ENCODE measurements at places on chromosomes 1 and 21.
A peak's percentile ranks its signal among the peaks of the same experiment; 100 is the strongest.

- DNase-seq: peak; percentile 48
Measured at GRCh38 chr21:45979141-45979631, 2.4 kb upstream of the COL6A1 start.

DNA sequence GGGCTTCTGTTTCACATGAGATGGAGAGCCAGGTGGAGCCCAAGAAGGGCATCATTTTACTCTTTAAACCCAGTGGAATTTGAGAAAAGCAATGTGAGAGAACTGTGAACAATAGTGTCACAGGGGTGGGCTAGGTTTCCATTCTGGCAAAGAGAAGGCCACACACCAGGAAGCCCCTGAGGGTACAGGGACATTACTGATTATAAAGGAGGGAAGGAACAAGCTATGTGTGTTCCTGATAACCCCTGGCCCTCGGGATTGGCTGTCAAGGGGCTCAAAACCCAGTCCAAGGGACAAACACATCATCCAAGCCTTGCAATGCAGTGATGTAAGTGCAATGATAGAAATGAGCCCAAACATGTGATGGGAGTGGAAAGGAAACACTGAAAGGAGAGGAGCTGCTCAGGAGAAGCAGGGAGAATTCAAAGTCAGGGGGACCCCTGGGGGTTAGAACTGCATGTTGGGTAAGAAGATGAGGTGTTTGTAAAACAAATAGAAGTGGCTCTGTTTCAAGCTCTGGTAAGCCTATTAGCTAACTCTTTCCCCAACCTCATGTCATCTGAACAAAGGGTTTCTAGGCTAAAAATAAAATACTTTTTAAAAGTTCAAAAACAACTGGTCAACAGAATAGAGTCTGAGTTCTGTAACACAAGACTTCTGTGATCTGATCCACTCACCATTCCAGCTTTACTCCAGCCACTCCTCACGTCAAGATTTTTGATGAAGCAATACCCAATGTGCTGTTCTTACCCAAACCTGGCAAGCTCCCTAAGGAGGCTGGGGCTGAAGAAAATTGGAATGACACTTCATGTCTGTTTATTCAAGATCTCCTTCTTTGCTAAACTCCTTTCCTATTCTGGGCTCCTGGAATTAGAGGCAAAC is 51.1 kb upstream of the IL12RB2 start:
- no peak for DNase-seq

- peak; percentile 93 for DNase-seq
Measured at GRCh38 chr21:41777951-41778815, 11.3 kb upstream of the RIPK4 start.

- no peak for DNase-seq
Measured at GRCh38 chr21:39314143-39315027, 953 bp upstream of the BRWD1 start.

- DNase-seq: no peak
Measured at GRCh38 chr1:43913051-43913501, 20.5 kb upstream of the ARTN start.

DNA sequence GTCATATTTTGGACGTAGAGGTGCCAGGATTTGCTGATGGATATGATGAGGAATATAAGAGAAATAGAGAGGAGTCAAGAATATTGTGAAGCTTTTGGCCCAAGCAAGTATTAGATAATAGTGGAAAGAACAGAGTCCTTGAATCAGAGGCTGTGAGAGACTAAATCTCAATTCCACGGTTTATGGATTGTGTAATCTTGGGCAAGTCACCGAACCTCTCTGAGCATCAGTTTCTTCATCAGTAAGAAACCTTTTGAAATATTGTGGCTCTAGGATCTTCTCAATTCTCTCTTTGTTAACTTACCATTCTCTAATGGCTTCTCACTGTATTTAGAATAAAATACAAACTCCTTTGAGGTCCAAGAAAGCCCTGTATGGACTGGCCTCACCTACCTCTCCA is 77.6 kb downstream of the RPS6KA1 start:
- no peak for DNase-seq

DNA sequence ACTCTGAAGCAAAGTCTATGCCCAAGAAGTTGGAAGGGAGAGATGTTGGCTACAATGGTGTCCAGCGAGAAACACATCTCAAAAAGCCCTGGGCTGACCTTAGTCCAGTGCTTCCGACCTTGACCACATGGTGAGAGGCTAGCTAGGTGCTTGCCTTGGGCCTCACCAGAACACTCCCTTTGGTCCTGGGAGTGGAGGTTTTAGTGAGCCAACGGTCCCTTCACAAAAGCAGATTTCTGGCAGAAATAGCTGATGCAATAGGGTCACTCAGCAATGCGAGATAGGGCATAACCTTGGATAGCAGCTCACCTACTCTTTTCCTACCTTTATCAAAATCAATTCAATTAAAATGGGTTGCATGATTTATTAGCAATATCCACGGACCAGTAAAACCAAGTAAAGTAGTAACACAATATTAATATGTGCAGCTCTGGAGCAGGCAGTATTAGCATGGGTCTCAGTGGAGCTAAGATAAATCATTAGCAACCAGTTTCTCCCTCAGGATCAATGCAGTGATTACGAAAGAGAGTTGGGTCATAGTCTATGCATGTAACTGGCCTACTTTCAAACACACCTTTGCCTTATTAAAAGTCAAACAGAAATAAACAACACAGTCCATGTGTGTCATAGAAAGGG is 1.9 kb downstream of the SLC30A10 start:
- no peak for DNase-seq

DNA sequence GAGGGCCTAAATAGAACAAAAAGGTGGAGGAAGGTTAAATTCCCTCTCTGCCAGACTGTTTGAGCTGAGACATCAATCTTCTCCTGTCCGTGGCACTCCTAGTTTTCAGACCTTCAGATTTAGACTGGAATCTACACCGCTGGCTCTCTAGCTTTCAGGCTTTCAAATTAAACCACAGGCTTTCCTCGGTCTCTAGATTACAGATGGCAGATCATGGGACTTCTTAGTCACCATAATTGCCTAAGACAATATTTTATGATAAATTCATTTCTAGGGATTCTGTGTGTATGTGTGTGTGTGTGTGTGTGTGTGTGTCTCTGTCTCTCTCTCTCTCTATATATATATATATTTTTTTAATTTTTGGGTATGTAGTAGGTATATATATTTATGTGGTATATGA is 428.7 kb downstream of the PLA2G4A start:
- no peak for DNase-seq

DNA sequence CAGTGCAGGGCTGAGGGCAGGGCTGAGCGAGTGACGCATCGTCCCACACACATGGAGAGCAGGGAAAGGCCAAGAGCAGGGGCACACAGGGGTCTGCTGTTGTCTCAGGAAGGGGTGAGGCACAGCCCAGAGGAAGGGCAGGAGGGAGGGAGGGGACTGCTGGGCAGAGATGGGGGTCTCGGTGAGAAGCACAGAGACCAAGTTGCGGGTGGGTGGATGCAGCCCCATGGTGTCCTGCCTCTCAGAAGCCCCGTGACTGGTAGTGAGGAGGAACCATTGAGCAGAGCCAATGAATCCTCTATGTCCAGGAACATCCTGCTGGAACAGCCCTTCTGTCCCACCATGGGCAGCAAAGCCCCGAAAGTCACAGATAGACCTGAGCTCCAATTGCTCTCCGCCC is 17.8 kb downstream of the C1orf198 start:
- no peak for DNase-seq

DNA sequence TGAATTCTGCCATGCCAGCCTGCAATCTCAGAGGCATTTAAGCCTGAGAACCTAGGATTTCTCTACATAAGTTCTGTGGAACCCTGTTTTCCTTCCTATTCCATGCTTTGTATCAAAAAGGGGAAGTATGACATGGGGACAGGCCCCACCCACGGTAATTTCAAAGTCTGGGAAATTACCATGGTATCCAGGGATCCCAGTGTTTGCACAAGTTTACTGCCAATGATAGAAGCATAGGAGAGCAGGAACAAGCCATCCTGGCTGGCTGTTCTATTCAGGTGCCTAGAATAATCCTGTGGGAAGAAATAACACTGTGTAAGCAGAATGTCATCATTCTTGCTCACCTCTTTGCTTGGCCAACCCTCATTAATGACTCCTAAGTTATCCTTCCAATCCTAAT is 53.8 kb upstream of the ATP1B1 start:
- DNase-seq: no peak

DNA sequence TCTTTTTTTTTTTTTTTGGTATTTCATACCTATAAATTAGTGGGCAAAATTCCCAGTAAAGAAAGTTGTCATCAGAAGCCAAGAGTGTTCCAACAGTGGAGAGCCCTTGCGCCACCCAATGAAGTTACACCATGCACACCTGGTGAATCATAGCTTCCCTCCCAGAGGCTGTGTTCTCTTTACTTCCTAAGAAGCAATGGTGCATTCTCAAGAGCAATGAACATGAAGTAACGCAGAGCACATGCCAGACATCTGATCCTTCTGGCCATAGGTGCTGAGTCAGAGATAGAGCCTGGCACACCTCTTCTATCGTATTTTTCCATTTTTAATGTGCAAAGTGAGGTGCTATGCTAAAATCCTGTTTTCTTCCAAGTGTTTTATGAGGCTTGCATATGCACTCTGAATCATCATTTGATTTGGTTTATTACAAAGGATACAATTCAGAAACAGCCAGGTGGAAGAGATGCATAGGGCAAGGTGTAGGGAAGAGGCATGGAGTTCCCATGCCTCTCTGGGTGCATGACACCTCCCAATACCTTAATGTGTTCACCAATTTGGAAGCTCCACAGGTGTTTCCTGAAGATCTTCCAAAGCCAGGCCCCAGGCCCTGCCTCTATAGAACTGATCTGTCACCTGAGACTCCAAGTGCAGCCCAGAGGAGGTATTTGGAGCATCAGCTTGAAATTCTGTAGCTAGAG is 408.0 kb downstream of the SIPA1L2 start:
- DNase-seq: peak; percentile 20

DNA sequence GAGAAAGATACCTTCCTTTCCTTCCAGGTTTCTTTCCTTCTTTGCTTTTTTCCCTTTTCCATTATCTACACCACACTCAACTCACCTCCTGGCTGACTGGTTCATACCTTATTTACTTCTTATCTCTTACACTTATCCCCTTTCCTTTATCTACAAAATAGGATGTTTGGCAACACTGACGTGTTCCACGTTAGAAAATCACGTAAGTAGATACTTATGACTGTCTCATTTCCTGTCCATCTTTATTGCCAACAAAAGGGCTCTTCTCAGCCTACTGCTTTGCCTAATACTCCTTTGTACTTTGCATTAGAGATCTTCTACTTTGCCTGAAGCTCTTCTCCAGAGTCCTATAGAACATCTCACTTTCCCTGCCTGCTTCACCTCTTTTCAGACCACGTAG is 25.1 kb downstream of the SYNJ1 start:
- DNase-seq: no peak

GRCh38 chr21:45040739-45041138 is 33.6 kb upstream of the ADARB1 start:
- no peak for DNase-seq

GRCh38 chr1:21734526-21734925 is 48.4 kb downstream of the USP48 start:
- DNase-seq: no peak

- DNase-seq: no peak
Measured at GRCh38 chr1:222909586-222909985, 94.7 kb downstream of the DISP1 start.

GRCh38 chr21:38424305-38425019 is 73.8 kb downstream of the ERG start:
- no peak for DNase-seq

DNA sequence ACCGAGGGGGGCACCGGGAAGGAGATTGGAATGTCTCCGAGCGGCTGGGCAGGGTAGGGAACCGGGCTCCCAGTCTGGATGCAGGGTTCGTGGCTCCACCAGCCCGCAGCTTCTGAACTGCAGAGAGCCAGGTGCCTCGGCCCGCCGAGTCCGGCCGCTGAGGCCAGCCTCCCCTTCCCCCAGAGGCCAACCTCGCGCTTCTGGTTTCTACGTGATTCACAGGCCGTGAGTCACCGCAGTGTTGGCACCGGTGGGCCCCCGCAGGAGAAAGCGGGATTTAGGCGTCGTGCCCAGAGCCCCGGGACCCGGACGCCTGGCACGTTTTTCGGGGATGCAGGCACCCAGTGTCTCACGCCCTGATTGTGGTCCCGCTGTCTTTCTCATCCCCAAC is 458 bp downstream of the CRABP2 start:
- DNase-seq: no peak

DNA sequence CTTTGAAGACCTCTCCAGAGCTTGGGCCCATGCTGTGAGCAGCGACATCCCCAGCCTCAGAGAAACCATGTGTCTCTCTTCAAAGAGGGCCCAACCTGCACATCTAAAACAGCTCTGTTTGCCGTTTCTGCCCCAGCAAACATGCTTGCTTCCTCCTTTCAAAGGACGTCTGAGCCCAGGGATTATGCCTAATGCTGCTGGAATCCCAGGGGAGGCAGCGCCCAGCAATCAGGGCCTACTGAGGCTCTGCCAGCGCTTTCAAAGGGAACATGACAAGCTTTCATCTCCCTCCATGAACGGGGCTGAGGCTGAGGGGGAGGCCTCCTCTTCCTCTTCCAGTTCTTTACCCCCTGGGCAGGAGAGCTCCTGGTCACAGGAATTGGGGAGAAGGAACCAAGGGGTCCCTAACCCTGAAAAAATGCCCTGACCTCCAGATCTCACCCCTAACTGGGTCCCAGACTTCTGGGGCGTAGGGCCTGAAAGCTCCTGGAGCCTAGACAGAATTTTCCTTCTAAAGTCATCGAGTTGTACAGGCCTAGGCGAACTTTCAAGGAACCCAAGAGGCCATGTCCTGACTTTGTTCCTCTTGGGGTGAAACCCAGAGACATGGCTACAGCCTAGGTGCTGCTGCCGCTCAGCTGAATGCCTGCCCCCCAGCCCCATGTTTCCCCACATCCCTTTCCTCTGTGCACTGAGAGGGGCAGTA is 13.4 kb upstream of the ASCL5 start:
- DNase-seq: no peak

GRCh38 chr1:112337028-112337531 is 58.9 kb upstream of the CTTNBP2NL start:
- no peak for DNase-seq

- DNase-seq: no peak
Measured at GRCh38 chr1:156624814-156625435, 5.7 kb downstream of the HAPLN2 start.

DNA sequence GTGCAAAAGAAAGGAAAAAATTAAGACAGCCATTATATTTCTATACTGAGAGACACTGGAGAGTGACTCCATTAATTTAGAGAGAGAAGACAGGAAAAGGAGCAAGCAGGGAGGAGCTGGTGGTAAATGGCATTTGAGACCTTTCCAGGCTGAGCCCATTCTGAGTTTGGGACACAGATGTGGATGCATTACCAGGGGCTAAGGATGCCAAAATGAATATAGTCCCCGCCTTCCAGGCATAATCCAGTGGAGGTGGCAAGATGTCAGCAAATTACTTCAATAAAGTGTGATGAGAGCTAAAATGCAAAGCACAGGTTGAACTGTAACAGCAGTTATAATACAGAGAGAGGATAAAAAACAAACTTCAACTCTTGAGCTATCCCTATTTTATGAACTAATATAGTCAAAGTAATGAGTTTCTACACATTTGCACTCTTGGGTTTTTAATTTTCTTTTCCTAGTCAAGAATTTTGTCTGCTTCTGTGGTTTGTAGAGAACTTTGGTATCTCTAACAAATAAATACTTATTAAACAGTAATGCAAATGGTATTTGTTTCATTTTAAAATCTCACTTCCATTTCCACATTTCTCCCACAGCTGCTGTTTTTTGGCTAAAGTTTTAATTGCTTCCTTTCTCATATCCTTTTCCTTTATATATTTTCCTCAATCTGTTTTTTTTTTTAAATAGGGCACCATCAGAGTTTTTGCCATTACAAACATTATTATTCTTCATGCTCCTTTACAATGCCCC is 228.2 kb upstream of the KCNK2 start:
- DNase-seq: no peak
